ENCODE measurements at places on chromosomes 1 and 21.

GRCh38 chr1:219313961-219314360, 140.3 kb downstream of the LYPLAL1 start:
- DNase-seq = no peak

DNA sequence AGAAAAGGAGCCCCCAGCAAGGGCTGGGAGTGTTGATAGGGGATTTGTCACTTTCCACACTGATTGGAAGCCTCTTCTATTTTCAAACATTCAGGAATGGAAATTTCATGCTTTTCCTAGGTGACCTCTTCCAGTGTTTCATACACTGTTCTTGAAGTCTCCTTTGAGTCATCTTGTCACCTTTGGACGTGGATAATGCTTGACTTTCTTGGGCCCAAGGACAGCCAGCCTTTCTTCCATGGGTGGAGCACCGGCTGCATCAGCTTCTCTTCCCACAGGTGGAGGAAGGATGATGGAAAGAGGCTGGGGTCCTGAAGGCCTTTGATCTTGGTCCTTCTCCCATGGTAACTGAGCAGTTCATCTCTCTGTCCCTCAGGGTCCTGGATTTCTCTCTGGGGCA, 11.9 kb upstream of the PIGR start:
- DNase-seq = no peak

DNA sequence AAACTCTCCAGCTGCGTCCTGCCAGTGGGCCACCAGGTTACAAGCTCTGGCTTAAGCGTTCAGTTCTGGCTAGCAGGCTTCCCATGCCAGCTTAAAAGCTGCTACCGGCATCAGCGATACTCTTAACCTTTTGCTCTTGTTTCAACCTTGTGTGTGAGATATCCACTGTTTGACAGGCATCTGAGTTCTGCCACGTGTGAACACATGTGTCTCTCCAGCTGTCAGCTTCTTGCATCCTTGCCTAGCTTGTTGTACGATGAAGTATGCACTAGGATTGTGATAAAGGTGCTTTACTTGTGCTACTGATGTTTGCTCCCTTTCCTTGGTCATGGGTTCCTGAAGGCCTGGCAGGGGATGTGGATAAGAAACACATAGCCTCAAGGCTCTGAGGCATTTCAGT, 201.6 kb downstream of the PRDM2 start:
- no peak for DNase-seq

- no peak for DNase-seq
These were observed 6.9 kb downstream of the AKR1A1 start for GRCh38 chr1:45557422-45557944.
